ENCODE measurements at places on chromosomes 1 and 21.

DNA sequence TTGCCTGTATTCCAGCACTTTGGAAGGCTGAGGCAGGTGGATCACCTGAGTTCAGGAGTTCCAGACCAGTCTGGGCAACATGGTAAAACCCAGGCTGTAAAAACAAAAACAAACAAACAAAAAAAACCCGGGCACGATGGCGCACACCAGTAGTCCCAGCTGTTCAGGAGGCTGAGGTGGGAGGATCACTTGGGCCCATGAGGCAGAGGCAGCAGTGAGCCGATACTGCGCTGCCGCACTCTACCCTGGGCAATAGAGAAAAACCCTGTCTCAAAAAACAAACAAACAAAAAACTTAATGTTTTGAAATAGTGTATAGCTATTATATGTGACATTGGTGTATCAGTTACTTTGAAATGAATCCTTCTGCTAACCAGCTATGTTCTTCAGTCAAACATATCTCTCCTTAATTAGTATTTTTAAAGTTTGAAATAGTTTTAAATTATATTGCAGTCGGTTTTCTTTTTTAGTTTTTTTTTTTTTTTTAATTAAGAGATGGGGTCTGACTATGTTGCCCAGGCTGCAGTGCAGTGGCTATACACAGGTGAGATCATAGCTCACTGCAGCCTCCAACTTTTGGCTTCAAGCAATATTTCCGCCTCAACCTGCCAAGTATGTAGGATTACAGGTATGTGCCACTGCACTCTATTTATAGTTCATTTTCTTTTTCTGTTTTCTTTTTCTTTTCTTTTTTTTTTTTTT lies 11.3 kb downstream of the SPEN start:
- DNase-seq = no peak

DNA sequence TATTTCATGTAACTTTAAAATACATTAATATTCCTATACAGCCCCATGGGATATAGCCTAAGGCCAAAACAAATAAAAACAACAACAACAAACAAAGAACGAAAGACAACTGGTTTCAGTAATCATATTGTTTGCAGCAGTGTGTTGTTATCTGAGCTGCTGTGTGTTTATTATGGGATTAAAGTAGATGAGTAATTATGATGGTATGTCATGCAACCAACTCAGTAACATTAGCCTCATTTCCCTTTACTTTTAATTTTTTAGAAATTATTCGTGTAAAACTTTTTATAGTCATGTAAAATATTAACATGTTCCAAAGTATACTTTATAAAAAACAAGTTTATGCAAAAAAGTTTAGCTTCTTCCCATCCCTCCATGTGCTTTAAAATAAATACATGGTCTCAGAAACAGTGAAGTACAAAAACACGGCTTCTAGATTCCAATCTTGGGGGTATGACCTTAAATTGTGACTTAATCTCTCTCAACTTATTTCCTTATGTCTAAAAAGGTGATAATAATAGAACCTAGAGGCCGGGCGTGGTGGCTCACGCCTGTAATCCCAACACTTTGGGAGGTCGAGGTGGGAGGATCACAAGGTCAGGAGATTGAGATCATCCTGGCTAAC lies 176.1 kb downstream of the SLC45A1 start:
- DNase-seq = no peak

DNA sequence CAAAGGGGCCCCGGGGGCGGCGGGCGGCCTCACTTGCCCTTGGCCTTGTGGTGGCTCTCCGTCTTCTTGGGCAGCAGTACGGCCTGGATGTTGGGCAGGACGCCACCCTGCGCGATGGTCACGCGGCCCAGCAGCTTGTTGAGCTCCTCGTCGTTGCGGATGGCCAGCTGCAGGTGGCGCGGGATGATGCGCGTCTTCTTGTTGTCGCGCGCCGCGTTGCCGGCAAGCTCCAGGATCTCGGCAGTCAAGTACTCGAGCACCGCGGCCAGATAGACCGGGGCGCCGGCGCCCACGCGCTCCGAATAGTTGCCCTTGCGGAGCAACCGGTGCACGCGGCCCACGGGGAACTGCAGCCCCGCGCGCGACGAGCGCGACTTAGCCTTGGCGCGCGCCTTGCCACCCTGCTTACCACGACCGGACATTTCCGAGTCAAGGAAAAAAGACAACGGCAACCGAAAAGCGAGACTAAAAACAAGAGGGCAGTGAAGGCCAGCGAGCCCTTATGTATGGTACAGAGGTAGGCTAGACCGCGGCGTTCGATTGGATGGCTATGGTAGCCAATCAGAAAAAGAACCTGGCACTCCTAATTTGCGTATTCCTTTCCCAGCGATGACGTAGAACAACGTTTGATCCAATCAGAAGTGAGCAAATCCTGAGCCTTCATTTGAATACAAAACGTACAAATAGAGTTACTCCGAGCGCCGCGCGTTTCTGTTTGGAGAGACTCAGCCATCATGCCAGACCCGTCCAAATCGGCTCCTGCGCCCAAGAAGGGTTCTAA lies 29.6 kb upstream of the RNF187 start:
- DNase-seq = peak; percentile 84

GRCh38 chr21:38284216-38284615 lies 27.4 kb downstream of the KCNJ15 start:
- no peak for DNase-seq

DNA sequence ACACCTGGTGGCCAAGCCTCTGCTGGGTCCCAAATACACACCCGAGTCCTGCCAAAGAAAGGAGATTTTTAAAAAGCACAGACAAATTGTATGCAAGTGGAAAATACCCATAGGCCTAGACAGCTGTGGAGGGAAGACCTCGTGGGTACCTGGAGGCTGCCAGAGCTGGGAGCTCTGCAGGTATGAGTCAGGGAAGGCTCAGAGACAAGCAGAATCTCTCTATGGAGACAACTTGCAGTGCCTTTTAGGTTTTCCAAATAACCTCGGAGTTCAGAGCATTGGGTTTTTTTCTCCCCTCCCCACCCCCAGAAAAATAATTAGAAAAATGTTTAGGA lies 127.7 kb downstream of the EDEM3 start:
- DNase-seq = no peak

- no peak for DNase-seq
These were observed 23.1 kb upstream of the PALMD start for GRCh38 chr1:99622702-99623347.

DNA sequence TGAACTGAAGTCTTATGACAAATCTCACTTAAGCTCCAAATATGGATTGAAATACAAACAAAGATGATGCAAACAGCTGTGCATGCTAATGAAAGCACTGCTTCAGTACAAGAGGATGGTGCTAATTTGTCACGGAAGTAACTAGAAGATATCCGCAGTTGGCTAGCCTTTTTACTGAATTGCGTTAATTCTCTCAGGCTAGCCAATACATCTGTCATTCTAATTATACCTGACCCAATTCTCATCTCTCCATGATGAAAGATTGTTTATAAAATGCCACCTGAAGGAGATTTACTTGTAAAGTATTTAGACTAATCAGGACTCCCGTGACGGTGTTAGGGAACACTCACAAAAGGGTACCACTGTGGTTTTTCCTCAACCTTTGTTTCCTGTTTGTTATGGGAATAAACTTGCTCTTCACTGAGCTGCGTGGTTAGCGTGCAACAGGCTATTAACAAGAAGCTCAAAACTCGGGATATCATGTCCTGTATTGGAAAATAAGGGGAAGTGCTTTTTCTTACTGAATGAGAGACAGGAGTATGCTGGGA lies 162.5 kb downstream of the APP start:
- no peak for DNase-seq

DNA sequence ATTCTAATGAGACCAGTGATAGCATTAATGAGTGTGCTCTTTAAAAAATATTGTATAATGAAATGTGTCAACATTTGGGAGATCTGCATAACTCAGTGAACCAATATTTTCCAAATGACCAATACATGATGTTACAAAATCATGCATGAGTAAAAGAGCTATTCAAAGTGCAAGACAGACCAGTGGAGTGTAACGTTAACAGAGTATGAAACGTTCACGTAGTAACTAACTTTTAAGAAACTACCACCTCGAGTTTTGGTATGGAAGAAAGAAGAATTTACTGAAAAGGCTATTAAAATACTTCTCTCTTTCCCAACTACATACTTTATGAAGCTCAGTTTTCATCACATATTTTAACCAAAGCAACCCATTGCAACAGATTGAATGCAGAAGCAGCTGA lies 9.6 kb upstream of the SLC6A9 start:
- no peak for DNase-seq

DNA sequence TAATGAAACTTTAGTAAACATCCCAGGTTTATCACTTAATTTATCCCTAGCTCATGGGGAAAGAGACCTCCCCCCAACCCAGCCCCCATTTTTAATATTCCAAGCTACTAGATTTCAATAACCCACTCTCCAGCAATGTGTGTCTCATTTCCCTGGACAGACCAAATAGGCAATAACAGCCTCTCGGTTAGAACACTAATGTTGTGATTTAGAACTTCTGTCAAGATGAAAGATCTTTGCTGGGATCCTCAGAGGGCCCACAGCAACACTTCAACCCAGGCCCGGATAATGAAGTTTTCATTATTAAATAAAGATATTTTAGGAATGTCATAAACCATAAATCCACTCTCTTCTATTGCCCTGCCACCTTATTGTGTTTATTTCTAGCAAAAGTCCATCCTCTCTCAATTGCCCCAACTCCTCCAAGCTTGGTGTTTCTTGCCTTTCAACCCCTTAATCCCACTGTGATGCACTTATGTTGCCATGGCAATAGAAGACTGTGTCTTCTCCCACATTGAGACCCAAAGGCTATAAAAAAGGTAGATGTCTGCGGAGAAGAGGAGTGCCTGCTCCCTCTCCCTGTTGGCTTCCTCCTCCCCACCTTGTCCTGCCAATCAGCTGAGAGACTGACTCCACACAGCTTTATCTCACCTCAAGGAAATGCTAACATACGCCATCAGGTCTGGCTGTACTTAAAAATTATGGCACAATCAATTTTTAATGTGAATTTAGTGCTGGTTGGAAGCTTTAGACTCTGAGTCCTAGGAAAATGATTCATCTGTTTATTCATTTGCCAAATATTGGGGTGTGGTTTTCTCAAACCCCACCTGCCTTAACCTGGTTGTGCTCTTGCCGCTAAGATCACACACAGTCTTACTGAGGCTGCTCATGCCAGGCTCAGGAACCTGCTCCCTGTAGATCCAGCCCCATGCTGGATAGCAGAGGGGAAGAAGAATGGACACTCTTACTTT lies 258.3 kb upstream of the CAMK1G start:
- DNase-seq = no peak

- DNase-seq = no peak
These were observed 1.7 kb upstream of the TNFRSF9 start for GRCh38 chr1:7942214-7942921.

DNA sequence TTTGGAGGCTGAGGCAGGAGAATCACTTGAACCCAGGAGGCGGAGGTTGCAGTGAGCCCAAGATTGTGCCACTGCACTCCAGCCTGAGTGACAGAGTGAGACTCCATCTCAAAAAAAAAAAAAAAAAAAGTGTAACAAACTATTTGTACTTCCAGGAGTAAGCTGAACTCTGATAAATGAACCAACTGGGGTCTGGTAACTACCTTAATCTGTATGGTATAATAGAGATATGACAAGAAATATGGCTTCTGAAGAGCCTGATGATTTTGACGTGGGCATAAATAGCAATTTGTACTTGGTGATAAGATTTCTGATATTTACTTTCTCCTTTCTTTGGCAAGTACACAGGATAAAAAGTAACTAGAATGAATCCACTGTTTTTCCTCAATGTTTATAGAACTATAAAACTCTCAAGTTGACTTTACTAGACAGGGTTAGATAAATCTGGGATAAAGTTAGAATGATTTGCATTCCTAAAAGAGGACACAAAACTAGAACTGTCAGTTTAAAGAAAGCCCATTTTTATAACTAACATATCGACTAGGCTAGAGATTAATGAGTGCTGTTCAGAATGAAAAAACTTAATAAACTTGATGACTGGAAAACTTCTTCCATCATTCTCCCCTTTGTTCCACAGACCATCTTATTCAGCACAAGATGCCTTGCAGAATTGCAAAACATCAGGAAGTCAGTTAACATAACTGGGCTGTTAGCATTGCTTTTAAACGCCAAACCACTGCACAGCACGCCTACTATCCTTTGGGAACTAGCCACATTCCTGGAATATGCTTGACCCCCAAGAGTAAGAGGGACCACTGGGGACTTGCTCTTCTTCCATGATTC lies 51.5 kb upstream of the EDARADD start:
- no peak for DNase-seq

DNA sequence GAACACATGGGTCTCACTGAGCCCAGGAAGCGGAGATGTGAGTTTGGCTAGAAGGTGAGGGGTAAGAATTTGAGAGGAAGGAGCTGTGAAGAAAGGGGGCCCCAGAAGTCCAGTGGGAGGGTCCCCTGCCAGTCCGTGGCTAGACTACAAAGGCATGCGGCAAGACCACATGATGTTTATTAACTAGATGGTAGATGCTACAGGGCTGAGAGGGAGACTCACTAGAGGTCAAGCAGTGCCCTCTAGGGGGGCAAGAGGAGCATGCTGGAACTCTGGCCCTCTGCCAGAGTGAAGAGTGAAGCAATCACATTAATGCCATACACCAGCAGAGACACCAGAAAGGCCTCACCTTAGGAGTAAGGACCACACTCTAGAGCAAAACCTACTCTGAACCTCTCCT lies 12.2 kb downstream of the KIAA0319L start:
- DNase-seq = no peak

GRCh38 chr1:213622365-213623063 lies 365.3 kb upstream of the PROX1 start:
- no peak for DNase-seq

- DNase-seq = no peak
These were observed 95.7 kb upstream of the NR5A2 start for GRCh38 chr1:199931666-199932377.

GRCh38 chr1:229629261-229629660 lies 3.2 kb downstream of the URB2 start:
- DNase-seq = no peak

DNA sequence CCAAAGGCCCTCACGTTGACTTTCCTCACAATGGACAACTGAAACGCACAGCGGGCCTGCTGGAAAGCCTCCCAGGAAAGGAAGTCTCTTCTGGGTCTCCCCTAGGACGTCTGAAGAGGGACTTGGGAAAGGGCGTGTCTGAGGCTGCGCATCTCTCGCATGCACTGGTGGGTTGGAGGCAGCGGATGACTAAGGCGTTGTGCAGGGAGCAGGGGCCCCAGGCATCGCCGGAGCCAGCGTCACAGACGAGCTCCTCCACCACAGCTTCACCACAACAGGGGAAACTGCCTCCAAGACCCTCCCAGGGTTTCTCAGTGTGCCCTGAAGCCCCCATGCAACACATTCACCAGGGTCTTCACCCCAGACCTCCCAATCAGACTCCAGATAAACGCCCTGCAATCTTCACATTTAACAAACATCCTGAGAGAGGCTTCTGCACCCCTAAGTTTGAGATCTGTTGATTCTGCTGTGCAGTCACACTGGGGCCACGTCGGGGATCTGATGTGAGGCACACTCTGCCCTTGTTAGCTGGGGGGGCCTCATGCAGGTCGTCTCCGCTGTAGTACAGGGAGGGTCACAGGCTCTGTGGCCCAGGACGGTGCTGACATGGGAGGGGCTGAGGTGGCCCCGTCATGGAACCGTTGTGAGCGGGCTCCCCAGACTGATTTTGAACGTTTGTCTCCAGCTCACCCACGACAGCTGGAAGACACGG lies 7.0 kb upstream of the TFF1 start:
- no peak for DNase-seq
